Transverse colon (tissue), 4 donors: ENCODE measurements at places on chromosomes 16 and 17. TPM values are rescaled to one million over a fixed set of nuclear protein-coding genes. Genes with fewer than 3 reads are reported as not detected.

- DNase-seq, result no peak
Measured at GRCh38 chr16:77037696-77038347, 153.2 kb upstream of the MON1B start.

GRCh38 chr17:17351901-17352781, 49.0 kb downstream of the NT5M start:
- DNase-seq, result no peak

GRCh38 chr17:74772053-74772452, 4.1 kb downstream of the NAT9 start:
- no peak for DNase-seq

Gene DCTPP1
- 35.2 TPM for total RNA-seq

- no peak for DNase-seq
Measured at GRCh38 chr17:33015716-33016346, 24.2 kb downstream of the SPACA3 start.

DNA sequence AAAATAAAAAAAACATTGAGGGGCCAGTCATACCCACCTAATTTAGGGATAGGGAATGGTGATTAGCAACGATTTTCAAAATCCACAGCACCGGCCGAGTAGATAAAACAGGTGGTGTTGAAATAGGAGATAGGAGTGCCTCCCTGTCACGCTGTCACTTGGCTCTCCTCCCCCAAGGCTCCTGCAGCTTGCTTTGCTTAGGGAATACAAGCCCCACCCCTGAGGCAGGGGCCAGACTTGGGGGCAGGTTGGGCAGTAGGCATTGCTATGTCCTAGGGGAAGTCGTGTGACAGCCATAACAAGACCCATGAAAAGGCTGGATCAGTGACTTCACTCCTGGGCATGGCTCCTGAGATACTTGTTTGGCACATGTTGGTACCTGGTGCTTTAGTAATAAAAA, 25.8 kb downstream of the POLR2A start:
- no peak for DNase-seq

DNA sequence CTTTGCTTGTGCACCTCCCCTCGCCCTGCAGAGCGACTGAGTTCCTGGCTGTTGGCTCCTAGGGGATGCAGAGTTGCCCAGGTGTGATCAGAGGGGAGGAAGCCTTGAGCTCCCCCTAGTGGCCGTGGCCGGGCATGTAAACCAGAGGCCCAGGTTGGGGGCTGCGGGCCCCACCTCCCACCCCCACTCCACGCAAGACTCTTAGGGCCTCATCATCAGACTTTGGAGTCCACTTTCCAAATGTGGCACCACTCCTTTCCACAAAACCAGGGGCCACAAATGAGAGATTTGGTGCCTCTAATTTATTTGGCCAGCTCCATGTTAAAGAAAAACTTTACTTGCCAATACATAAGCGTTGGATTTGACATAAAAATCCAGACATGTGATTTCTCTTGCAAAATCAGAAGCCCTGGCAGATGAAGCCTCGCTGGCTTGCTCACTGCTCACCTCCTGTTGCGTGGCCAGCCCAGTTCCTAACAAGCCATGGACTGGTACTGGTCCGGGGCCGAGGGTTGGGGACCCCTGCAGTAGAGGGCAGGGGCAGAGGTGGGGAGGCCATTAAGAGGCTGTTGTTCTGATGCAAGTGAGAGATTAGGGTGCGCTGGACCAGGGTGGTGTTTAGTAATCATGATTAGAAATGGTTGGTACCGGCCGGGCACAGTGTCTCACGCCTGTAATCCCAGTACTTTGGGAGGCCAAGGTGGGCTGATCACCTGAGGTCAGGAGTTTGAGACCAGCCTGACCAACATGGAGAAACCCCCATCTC, 28.7 kb upstream of the GAS7 start:
- DNase-seq, result peak; percentile 31

Gene MYH8
- not detected for total RNA-seq

DNA sequence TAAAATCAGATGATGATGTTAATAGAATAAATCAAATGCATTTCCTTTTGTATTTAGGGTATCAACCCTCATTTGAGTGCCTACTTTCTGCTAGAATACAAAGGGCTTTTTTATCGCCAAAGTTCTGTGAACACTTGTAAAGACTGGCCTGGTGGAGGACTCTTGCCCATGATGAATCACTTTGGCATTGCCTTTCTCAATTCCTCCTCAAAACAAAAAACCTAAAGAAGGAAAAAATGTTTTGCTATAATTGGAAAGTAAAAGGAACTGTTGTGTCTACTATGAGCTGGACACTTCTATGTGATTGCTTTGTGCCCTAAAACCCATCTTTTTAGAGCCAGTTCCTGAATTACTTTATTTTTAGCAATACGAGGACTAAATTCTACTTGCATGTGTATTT, 13.0 kb upstream of the DHRS11 start:
- no peak for DNase-seq

DNA sequence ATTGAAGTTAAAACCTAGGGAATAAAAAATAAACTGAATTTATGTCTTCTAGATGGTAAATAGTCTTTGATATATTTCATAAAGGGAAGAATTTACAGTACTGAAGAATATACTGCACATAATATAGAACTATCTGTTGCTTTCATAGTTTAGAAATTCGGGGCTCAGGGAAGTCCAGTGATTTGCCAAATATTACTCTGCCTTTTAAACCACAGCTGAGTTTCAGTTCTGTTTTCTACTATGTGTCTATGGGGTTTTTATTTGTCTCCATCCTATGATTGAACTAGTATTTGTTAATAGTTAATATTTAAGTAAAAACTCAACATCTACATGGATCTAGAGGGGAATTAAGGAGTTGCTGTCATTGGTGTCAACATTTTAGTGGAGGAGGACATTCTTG, 715.0 kb upstream of the CDH8 start:
- no peak for DNase-seq

Gene ARMC7
- 19.3 TPM for total RNA-seq

DNA sequence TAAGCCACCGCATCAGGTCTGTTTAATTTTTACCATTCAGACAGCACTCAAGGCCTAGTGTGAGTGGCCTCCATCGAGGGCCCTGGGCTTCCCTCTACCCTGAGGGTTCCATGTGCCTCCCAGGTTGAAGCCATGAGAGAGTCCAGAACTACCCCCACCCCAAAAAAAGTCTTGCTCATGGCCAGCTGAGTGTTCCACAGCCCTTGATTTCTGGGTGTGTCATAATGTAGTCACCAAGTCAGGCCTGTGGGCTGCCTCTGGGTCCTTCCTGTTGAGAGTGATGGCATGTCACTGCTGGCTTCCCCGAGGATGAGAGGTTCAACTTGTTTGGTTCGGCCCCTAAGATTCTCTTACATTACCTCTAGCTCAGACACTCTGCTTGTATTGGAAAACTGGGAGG, 100.6 kb downstream of the PITPNC1 start:
- DNase-seq, result no peak

Gene YPEL2
- total RNA-seq, result 36.8 TPM

Gene SULT1A2
- total RNA-seq, result 51.1 TPM

DNA sequence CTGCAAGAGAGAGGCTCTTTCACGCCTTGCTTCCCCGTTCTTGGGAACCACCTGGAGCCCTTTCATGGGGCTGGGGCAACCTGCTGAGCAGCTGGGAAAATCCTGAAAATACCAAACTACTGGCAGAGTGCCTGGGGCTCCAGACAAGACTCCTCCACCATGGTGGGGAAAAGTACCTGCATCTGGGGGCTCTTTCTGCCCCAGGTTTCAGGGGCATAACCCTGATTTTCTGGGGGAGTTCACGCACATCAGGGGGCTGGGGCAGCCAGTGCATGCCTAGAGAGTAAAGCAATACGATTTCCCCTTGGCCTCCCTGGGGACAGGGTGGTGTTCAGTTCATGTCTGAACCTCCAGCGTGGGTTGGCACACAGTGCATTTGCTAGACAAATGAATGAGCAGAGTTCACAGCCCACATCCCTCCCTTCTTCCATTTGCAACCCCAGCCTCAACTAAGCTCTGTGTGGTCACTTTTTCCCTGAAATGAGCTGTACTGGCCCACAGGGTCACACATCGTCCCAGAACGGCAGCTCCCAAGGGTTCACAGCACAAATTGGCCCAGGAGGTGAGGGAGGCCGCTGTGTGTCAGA, 5.2 kb upstream of the CDC42EP4 start:
- DNase-seq, result no peak

DNA sequence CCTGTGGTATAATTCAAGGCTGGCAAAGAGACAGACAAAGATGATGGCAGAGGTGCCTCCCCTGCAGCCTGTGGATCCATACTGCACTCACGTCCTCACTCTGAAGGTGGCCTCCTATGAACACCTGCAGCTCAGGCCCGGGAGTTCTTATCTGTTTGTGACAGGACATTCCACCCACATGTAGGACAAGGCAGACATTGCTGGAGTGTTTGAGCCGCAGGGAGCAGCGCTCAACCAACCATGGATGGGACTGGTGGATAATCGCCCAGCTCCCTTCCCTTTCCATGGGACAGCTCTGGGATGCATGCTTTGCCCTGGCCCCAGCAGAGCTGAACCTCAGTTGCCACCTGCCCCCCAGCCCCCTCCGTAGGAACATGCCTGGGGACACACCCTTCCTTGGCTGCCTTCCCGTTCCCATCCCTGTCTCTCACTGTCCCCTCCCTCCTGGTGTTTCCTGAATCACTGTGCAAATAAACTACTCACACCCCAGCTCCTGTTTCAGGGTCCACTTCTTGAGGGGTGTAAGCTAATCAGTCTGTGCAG, 22.2 kb downstream of the ITPRIPL2 start:
- peak; percentile 85 for DNase-seq

Gene GLIS2
- 1.1 TPM for total RNA-seq

DNA sequence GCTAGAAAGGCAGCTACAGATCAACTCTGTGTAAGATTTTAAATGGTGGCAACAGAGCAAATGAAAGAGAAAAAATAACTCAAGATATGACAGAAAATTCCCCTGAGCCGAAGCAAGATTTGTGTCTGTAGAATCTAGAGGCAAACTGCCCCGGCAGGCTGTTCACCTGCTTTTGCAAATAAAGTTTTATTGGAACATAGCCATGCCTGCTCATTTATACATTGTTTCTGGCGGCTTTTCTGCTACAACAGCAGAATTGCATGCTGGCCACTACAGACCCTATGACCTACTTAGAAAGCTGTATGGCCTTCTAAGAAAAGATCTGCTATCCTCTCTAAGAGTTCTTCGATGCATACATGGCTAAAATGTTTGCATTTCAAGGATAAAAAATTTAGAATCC, 119.5 kb downstream of the SALL1 start:
- DNase-seq, result no peak

Gene CLDN9
- total RNA-seq, result 0.55 TPM
